ENCODE measurements at places on chromosomes 1 and 21.
A peak's percentile ranks its signal among the peaks of the same experiment; 100 is the strongest.

DNA sequence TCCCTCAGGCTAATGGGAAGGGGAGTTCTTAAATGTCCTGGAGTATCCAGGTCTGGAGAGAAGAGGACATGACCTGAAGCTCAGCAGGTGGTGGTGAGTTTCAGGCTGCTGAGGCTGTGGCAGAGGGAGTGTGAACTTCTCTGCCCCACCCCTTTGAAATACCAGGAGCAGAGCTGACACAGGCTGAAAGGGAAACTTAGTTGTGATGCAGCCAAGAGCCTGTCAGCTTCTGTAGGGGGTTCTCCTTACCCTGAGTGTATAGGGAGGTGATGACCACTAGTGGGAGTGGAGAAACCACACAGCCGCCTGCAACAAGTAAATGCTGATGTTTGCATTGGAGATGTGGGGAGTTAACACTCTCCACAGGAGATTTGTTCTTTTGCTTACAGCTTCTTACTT is 152.3 kb downstream of the FCRL5 start:
- DNase-seq: no peak

DNA sequence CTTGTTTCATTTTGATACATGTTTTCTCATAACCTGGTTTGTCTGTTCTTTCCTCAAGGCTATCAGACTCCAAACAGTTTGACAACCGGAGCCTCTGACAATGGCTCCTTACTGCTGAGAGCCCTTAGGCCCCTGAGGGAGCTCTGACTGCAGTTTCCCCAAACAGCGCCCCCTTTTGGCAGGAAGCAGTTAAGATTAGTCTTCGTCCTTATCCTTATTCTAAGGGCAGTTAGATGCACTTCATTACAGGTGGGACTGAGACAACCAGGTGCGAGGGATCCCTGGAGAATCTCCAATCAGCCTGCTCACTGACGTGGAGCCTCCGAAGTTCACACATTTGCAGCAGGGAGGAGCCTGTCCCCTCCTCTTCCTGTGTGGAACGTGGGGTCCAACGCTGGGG is 393.1 kb downstream of the BRINP3 start:
- DNase-seq: no peak

GRCh38 chr1:203196371-203196770 is 9.9 kb upstream of the CHI3L1 start:
- peak; percentile 34 for DNase-seq

DNA sequence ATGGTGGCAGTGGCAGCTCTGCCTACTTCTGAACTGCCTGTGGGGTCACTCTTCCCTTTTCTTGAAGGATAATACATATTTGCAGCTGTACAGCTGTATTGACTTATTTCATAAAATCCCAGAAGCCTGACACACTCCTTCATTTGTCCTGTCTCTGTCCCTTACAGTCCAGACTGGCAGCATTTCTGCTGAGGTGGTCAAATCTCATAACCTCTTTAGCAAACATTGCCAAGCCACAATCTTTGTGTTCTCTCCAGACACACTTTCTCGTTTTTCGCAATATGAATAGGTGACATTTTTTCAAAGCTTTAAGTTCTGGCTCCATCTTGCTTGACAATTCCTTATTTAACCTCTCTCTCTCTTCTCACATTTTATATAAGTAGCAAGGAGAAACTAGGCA is 15.2 kb downstream of the LY9 start:
- no peak for DNase-seq

DNA sequence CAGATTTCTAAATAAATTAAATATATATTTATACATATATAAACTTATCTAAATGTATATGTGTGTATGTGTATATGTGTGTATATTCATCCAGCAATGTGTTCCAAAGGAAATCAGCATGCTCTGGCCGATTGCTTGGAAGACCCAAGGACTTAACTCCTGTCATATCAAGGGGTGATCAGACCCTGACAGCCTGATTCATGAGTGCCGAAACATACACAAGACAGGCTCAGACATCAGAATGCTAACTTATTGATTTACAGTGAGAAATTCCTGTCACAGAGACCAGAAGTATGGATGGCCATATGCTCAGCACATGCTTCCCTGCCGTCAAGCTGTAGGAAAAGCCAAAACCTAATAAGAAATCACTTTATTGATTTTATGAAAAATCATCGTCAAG is 545.1 kb upstream of the NR5A2 start:
- no peak for DNase-seq

GRCh38 chr1:183058851-183059502 is 35.8 kb downstream of the LAMC1 start:
- DNase-seq: no peak

GRCh38 chr1:51518033-51518585 is 957 bp downstream of the EPS15 start:
- peak; percentile 68 for DNase-seq
